ENCODE measurements at places on chromosomes 4 and X.

DNA sequence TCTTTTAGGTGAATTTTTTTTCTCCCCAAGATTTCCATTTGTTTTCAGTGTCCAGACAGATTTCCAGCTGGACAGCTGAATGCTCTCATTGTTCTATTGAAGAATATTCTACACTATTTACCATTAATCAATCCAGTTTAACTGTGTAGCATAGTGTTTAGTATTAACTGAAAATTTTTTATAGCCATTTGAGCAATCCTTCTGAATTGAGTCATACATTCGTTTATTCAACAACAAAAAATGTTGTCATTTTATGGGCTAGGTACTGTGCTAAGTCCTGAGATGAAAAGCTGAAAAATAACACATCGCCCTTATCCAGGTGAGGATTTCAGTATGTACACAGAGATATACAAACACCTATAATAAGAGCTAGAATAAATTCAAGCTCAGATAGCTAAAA lies 223.3 kb downstream of the COL25A1 start:
- peak; percentile 11 for DNase-seq

- DNase-seq: no peak
Measured at GRCh38 chr4:3363411-3364141, 70.8 kb downstream of the RGS12 start.

GRCh38 chrX:71669492-71669891 lies 2.1 kb downstream of the LOC101059915 start:
- no peak for DNase-seq

DNA sequence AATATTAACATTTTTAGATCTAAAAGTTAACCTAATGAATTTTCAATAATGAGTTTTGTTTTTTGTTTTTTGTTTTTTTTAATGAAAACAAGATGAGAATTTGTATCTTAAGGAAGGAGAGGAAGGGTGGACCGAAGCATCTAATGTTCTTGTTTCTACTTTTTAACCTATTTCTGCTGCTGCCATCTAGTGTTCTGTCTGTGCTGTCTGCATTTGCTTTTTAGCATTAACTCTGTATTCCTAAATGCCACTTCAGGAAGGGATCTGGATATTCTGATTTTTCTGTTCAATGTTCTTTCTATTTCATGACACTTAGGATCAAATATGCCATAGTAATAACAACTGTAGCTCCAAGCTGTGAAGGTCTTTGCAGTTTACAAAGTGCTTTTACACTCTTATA lies 161.7 kb downstream of the BRWD3 start:
- DNase-seq: peak; percentile 0

DNA sequence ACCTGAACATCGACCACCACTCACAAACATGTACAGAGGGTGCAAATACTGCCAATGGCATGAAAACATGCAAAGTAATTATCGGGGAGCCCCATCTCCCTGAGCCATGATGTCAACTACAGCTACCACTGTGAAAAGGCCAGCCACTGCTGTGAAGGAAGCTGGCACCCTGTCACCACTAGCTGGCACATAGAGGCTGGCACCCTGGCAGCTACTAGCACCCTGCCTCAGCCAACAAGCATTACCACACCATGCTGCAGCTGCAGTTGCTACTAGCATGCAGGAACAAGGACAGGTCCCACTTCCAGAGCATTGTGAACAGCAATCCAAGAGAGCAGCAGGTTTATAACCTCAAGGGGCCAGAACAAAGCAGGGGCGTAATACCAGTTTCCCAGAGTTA lies 81.4 kb downstream of the PRR32 start:
- no peak for DNase-seq

GRCh38 chr4:175531405-175532091 lies 280.5 kb downstream of the GPM6A start:
- DNase-seq: peak; percentile 90

GRCh38 chr4:187042251-187042650 lies 318.6 kb upstream of the FAT1 start:
- DNase-seq: no peak

GRCh38 chr4:5040856-5041620 lies 10.2 kb upstream of the STK32B start:
- DNase-seq: no peak

GRCh38 chr4:37138789-37139188 lies 105.8 kb upstream of the NWD2 start:
- no peak for DNase-seq

DNA sequence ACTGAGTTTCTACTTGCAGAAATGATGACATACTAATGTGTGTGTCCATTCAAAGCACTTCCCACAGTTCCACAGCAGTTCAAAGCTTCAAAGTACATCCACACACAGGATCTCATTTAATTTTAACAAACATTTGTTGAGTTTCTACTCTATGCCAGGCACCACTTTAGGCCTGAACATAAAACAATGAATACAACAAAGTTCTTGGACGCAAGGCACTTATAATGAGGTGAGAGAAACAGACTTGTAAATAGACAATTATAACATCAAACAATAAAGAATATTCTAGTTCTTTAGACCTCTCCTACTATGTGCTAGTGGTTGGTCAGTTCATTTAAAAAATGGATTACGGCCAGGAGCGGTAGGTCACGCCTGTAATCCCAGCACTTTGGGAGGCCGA lies 82.0 kb upstream of the SPANXB1 start:
- no peak for DNase-seq

DNA sequence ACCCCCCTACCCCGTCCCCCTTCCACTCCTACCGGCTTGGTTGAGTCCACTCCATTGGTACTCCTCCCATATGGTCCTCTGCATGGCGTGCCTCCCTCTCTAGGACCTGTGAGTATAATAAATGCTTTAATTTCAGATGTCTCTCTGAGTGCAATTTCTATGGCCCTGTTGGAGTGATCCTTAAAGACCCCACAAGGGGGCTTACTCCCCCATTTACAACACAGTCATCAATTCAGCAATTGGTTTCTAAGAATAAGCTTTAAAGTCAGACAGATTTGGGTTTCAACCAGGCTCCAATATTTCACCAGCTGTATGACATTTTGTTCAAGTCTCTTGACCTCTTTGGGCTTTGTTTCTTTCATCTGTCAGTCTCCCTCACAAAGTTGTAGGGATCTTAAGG lies 38.7 kb downstream of the TFDP3 start:
- DNase-seq: no peak

DNA sequence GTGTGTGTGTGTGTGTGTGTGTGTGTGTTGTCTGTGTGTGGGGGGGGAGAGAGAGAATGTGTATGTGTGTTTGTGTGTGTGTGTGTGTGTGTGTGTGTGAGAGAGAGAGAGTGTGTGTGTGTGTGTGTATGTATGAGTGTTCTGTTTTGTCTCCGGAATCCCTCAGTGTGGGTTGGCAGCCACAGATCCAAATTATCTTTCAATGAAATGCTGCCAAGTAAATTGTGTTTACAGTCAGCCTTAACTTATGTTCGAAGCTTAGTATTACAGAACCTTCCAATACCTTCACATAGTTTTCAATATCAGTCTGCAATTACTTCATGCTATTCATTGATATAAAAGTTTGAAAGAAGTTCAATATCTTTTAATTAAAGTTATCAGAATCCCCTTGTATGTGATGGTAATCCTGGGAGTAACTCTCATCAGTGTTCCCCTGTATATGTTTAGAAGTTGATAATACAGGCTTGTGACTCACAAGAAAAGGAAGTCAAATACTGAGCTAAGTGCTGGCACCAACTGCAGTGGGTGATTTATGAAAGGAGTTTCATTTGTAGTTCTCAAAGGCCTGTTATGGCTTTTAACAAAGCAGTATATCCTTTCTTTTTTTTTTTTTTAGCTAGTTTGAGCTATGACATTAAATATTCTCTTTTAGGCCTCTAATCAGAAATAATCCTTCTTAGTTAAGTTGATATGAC lies 51.6 kb upstream of the HTR2C start:
- DNase-seq: no peak

DNA sequence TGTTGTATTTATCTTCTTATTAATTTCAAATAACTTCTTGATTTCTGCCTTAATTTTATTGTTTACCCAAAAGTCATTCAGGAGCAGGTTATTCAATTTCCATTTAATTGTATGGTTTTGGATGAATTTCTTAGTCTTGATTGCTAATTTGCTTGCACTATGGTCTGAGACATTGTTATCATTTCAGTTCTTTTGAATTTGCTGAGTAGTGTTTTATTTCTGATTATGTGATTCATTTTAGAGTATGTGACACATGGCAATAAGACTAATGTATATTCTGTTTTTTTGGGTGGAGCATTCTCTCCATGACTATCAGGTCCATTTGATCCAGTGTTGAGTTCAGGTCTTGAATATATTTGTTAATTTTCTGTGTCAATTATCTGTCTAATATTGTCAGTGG lies 236.7 kb downstream of the EDA2R start:
- DNase-seq: no peak

DNA sequence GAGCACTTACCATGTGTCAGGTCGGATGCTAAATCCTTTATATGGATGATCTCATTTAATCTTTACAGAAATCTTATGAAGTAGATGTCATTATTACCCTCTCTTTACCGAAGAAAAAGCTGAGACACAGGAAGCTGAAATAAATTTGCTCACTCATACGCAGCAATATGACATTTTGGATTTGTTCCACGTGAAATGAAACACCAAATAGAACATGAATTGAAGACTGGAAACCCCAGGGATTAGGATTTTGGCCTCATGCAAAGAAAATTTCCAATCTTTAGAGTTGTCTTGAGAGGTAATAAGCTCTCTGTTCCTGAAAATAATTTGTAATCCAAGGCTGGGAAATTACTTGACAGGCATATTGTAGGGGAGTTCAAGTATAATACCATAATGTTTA lies 354.4 kb upstream of the CLNK start:
- DNase-seq: peak; percentile 15

GRCh38 chrX:63349307-63349706 lies 1.8 kb downstream of the SPIN4 start:
- DNase-seq: no peak

DNA sequence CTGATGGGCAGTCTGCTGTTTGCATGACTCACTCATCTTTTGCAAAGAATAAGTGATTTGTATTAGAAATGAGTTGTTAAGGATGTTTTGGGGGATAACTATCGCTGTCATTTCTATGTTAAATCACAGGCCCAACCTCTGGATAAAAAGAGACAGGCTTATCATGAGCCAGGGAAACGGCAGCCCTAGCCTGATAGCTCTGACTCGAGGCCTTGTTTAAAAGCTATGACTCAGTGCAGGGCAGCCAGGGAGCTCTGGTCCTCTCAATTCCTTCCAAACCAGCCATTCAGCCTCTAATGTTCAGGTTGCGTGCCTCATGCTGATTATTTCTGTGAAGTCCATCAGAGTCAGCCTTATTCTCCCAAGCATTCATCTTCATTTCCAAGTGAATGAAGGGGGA lies 305.9 kb upstream of the HAND2 start:
- peak; percentile 13 for DNase-seq

- peak; percentile 72 for DNase-seq
Measured at GRCh38 chr4:41256740-41257256, at the start of gene UCHL1. Gene UCHL1, plus strand, starts transcription at chr4:41256928. Its CDS starts 49 bp downstream, at chr4:41256977.

- peak; percentile 83 for DNase-seq
Measured at GRCh38 chr4:170089668-170090351, at the start of gene AADAT. Gene AADAT, minus strand, starts transcription at chr4:170089956. Its CDS starts 266 bp downstream, at chr4:170089690.

DNA sequence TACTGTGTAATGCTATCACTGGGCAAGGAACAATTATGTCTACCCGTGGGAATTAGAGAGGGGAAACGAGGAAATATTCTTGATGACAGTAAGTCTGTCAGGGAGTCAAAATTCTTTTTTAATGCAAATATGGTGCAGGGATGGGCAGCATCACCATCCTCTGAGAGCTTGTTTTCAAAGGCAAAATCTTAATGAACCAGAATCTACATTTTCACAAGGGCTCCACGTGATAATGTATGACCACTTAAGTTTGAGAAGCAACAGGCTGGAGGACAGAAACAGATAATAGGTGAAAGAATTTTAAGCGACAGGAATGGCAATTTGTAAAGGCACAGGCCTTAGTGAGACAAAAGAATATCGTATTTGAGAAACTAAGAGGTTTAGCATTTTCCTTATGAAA lies 63.4 kb downstream of the CLOCK start:
- no peak for DNase-seq

DNA sequence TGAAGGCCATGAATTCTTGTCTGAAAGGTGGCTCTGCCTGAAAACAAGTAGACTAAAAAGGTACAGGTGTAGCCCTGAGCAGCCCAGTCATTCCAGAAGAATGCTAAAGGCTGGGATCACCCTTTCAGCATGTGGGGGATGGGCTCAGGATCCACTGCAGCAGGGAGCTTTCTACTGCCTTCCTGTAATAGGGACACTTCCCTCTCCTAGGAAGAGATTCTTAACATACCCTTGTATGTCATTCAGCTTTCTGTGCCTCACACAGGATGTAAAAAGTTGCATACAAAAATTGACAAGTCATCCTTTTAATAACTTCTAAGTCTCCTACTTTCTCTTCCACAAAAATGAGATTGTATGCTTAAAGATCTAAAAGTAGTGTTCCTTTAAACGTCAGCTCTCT lies 123.3 kb downstream of the ZNF518B start:
- no peak for DNase-seq

DNA sequence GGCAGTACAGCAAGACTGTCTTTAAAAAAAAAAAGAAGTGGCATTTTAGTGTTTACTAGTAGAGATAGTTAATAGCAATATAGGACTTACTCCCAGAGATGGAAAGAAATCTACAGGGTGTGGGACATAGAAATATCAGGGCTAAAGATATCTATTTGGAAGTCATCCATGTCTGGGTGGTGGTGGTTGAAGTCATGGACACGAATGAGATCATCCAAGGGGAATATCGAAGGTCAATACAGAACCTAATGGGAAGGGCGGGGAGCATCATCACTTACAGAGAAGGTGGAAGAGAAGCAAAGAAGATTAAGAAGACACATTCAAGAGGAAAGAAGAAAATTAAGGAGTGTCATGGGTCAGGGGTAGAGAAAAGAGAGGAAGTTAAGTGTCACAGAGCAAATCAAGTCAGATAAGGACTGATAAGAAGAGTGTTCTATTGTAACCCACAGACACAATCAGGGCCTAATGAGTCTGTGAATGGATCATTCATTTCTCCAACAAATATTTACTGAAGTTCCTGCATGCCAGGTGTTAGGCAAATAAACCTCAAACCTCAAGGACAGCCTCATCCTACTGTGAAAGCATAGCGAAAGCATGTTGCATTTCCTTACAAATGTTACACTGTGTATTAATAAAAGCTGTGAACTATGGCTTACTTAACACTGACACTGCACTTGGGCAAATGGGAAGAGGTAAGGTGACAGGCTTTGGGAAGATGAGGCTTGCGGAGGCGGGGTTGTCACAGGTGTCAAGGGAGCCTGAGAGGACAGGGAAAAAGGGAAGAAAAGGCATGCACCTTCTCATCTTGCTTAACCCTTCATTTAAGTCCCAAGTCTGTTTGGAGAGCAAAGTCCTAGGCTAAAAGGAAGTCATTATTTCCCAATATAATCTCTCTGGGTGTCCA lies 65.3 kb downstream of the ELOVL6 start:
- DNase-seq: no peak

DNA sequence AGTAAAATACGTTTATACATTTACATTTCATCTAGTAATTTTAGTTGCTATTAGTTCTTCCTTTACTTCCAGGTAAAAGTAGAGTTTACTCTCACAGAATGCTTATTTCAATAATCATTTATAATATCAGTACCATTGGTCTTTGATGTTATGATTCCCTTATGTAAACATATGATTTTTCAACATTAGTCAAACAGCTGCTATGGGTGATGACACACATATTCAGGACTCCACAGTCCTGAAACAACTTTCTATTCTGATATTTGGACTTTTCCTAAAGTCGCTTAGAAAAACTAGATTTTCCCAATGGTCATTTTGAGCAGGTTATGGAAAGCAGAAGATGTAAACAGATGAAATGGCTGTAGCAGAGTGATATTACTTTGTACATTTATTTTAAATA lies 369.8 kb downstream of the UNC5C start:
- DNase-seq: peak; percentile 15

- DNase-seq: no peak
Measured at GRCh38 chr4:122537388-122538135, 81.0 kb upstream of the IL2 start.
